ENCODE measurements at places on chromosomes 2 and 18. TPM values are rescaled to one million over a fixed set of nuclear protein-coding genes. Genes with fewer than 3 reads are reported as not detected.

The SERPINB10 gene
- polyA plus RNA-seq, result not detected

The CFAP65 gene
- polyA plus RNA-seq, result 0.73 TPM

The VAMP8 gene
- 604 TPM for polyA plus RNA-seq

DNA sequence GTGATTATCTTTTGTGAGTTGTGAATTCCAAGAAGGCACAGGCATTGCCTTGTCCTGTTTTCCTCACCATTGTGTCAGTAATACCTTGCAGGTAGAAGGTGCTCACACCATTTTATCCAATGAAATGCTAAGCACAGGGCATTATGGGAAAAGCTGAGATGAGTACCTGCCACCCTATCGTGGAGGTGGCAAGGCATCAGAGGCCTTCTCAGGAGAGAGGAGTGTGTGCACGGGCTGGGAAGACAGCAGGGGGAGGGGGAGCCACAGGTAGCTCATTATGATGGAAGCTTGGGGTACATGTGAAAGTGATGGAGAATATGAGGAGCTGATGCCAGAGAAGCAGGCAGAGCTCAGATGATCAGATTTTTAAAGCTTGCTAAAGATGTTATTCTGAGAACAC, 69.5 kb downstream of the ASAP2 start:
- DNase-seq, result no peak

- DNase-seq, result peak; percentile 77
These were observed 22.8 kb downstream of the ATP8B1 start for GRCh38 chr18:57780318-57780705.

Data from kidney (tissue), 22 donors.